Retina (tissue), 1 donor: ENCODE measurements at places on chromosomes 1 and 21.

- DNase-seq = peak; percentile 42
Measured at GRCh38 chr1:163875200-163875926, 553.6 kb downstream of the NUF2 start.

GRCh38 chr1:18908911-18909771 is 6.8 kb upstream of the ALDH4A1 start:
- DNase-seq = no peak

GRCh38 chr1:28323720-28324119 is 5.1 kb upstream of the MED18 start:
- no peak for DNase-seq

DNA sequence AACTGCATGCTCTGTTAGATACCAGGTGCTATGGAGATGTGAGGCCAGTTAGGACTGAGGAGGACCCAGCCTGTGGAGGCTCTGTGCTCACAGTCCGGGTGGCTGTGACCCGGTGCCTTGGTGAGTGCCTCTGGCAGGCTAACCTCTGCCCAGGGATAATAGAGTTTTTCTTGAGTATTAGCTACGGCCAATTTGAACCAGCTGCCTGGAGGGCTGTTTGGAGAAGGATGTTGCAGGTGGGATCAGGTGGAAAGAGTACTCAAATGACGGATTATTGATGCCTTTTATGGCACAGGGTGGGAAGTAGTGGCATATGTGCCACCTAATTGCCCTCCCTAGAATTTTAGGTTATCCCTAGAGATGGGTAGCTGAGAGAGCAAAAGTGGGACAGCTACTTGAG is 182.7 kb downstream of the GRIK3 start:
- no peak for DNase-seq

GRCh38 chr1:247054992-247055415 is 23.6 kb downstream of the ZNF670 start:
- no peak for DNase-seq

DNA sequence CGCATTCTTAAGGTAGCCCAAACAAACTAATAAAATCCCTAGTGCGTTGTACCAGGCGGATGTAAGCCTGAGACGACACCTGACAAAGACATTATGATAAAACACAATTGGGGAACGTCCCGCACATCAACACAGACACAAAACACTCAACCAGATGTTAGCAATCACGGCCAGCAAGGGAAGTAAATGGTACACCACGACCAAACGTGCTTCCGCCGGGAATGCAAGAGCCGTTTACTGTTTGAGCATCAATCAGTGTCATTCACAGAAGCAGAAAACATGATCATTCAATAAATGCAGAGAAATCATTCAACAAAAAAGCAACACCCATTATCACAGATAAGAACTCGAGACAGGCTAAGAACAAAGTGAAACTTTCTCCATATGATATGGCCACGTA is 49.4 kb upstream of the COL18A1 start:
- DNase-seq = no peak

GRCh38 chr1:107153014-107153413 is 12.2 kb downstream of the NTNG1 start:
- no peak for DNase-seq

- no peak for DNase-seq
Measured at GRCh38 chr1:111803951-111804350, 48.2 kb downstream of the DDX20 start.

DNA sequence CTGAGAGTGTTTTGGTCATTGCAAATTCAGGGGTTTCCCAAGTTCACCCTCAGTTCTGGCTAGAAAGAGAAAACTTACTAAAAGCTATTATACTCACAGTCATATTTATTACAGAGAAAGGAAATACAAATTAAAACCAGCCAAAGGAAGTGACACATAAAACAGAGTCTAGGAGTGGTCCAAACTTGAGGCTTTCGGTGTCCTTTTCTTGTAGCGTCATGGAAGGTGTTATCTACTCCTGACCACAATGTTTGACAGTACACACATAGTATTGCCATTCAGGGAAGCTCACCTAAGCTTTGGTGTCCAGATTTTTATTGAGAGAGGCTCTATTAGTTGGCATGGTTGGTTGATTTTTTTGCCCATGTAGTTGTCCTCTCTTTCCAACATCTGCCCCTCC is 59.0 kb downstream of the SLC35A3 start:
- DNase-seq = no peak

GRCh38 chr1:44030605-44031251 is 534 bp downstream of the SLC6A9 start:
- DNase-seq = peak; percentile 86

DNA sequence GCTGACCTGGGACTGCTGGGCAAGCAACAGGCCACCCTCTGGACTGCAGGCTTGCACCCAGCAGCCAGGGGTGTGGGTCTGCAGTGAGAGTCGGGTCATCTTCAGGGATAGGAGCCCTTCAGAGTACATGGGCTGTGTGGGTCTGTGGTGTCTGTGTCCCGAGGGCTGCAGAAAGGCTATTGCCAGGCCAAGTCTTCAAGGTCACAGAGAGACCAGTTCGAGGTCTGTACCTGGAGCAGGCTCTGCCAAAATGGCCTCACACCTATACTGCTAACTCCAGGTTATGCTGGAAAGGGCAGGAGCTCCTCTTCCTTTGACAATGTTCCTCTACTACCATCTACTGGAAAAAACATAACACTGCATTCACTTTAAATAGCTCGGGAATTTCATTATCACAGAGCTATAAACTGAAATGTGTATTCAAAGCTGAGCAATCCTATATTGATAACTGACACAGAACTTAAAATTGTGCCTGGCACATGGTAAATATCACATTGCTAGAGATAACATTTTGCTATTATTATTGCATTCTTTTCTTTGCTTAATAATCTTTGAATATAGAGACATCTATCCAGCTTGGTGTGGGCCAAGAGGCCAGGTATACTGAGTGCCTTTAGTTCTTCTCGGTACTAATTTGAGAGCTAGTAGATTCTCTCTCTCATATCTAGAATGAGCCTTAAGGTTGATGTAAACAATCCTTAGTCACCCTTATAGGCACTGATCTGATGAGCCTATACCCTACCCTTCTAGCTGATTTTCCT is 6.9 kb upstream of the DNAH14 start:
- DNase-seq = peak; percentile 37

DNA sequence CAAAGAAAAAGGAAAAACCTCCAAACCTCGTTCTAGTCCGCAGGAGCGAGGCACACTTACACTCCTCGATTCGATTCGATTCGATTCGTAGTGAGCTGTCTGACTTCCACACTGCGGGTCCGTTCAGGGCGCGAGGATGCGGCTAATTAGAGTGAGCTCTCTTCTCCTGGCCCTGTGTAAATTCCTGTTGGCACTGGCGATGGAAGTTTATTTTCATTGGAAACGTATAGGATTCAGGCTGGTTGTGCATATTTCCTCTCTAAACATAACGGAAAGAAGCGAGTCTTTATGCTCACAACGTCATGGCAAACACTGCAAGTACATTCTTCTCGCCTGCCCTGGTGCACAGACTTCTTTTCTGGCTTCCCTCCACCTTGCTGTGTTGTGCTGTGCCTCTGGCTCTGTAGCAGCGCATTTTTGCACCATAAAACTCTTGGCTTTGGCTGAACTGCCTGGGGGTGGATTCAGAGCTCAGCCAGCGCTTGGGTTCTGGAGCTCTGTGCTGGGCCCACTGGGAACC is 2.7 kb downstream of the HUNK start:
- peak; percentile 49 for DNase-seq

GRCh38 chr21:33901412-33902288 is 14.0 kb downstream of the ATP5PO start:
- DNase-seq = peak; percentile 42

GRCh38 chr1:44315521-44315920 is 39.5 kb downstream of the ERI3 start:
- DNase-seq = no peak

GRCh38 chr1:151661751-151662150 is 49.9 kb downstream of the SNX27 start:
- DNase-seq = no peak

DNA sequence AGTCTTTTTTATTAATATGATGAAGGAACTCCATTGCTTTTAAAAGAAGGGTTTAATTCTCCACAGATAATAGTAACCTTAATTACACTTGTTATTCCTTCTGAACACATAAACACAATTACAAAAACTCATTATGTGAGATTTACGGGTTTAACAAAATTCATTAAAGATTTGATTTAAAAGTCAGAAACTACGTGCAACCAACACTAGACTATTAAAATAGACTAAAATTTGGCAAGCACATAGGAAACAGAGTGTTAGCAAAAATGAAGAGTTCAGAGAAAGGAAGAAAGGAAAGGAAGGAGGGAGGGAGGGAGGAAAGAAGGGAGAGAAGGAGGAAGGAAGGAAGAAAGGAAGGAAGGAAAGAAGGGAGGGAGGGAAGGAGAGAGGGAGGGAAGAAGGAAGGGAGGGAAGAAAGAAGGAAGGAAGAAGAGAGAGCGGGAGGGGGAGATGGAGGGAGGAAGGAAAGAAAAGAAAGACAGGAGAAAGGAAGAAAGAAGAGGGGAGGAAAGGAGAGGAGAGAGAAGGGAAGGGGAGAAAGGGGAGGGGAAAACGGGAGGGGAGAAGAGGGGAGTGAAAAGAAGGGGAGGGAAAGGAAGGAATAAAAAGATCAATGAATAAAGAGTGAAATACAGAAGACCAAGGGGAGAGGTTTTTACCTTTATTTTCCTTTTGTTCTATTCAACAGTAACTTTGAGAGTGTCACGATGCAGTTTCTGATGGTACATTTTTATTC is 123.4 kb upstream of the LYPLAL1 start:
- DNase-seq = no peak

GRCh38 chr1:150544204-150544603 is 5.0 kb upstream of the ADAMTSL4 start:
- no peak for DNase-seq

GRCh38 chr1:24803220-24803619 is 58.0 kb downstream of the CLIC4 start:
- no peak for DNase-seq

GRCh38 chr1:115712911-115713609 is 55.5 kb downstream of the CASQ2 start:
- peak; percentile 29 for DNase-seq

- DNase-seq = no peak
Measured at GRCh38 chr1:29356663-29357062, 120.3 kb downstream of the PTPRU start.

GRCh38 chr21:17848228-17848627 is 29.1 kb upstream of the C21orf91 start:
- DNase-seq = no peak

DNA sequence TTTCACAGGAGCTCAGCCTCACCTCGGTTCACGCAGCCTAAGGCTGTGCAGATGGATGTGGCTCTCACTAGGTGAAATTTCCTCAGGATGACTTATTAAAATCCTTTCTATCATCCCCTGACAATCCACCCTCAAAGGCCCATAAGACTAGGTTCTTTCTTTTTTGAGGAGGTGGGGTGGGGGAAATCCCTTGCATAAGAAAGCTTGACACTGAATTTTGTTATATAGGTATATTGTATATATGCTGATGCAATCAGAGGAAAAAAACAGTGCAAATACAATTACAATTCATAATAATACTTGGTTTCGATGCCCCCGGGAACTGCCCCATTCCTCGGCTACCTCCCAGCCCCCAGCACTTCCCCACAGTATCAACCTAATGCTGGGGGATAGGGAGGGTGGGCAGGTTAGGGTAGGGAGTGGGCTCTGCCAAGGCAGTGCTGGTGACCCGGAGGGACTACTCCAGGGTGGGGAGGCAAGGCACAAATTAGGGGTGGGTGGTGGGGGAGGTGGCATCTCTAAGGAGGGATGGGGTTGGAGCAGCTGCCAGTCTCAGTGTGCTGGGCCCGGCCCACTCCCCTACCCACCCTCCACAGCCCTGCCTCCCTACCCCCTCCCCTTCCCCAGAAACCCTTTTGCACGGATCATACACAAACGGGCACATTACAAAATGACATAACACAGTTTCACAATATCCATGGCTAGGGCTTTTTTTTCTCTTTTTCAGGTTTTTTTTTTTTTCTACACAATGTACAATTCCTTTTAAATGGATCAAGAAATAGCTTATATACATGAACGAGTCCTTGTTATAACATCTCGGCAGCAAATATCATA is 30.9 kb downstream of the SLC27A3 start:
- no peak for DNase-seq

GRCh38 chr21:27519361-27519760 is 552.5 kb upstream of the ADAMTS5 start:
- DNase-seq = no peak

GRCh38 chr1:183810121-183810520 is 5.2 kb downstream of the RGL1 start:
- no peak for DNase-seq

DNA sequence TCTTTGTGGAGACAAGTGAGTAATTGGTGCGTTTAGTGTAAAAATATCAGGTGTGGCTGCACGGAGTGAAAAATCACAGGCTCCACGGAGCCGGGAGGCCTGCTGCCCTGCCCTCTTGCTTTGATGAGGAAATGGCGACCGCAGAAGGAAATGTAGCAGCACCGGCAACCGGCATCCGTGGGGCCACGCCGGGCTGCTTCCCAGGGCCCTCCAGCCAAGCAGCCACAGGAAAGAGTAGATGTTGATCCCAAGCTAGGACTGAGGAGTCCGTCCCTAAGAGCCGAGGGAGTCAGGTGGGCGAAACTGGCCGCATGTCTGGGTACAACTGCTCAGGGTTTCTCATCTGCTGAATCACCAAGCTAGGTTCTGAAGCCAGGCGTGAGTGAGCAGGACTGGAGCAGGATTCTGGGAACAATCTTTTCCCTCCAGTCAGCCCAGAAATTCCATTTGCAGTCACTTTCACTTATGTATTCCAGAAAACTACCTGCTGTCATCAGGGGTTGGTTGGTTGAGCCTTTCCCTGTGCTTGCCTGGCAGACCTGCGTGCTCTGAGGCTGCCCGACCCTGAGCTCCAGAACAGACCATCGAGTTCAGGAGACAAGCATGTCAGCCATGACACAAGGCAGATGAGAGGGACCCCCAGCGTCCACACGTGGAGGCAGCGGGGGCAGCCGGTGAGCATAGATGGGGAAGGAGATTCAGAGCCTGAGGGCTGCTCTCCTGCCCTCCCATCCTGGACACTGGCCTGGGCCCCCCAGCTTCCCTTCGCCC is 5.8 kb upstream of the ITGB2 start:
- DNase-seq = no peak

DNA sequence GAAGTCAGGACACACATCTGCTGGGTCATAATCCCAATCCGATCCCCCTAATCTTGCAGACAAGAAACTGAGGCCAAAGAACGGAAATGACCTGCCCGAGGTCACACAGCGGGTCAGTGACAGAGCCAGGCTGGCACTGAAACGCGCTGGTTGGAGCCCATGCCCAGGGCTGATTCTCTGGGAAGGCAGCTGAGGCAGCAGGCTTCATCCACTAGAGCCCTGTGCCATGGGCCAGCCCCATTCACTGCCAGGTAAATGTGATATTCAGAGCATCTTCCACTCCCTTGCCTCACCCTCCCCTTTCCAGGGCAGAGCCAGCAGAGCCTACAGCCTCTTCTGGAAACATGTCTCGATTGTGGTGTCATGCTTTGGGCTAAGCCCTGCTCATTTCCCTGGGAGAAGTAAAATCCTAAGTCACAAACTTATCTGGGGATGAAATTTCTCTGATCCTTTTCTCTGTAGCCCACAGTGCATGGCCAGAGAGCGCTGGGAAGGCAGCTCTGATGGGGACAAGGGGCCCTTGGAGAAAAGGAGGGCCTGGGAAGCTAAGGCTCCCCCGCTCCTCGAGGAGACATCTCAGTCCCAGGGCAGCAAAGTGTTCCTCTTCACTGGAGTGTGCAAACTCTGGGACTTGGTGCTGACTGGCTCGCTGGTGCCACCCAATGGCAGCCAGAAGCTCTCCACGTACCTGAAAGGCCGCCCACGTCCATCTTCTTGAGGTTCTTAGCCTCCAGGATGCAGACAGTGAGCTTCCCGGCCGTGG is 110.4 kb downstream of the SYT2 start:
- peak; percentile 57 for DNase-seq
